Naive thymus-derived CD4-positive, alpha-beta T cell (primary cell): ENCODE measurements at places on chromosomes 5 and 9. TPM values are rescaled to one million over a fixed set of nuclear protein-coding genes. Genes with fewer than 3 reads are reported as not detected.
A peak's percentile ranks its signal among the peaks of the same experiment; 100 is the strongest.

The C9orf50 gene
- polyA plus RNA-seq = not detected

GRCh38 chr5:61290791-61291210 is 41.3 kb upstream of the ZSWIM6 start:
- H3K27me3 ChIP-seq = no peaks in the 10 kb centered on the region
- H3K4me1 ChIP-seq = no peaks in the 10 kb centered on the region
- no peak overlapping the region for H3K4me3 ChIP-seq
- DNase-seq = no peak
- no peaks in the 10 kb centered on the region for H3K36me3 ChIP-seq

The FAT2 gene
- polyA plus RNA-seq = not detected

DNA sequence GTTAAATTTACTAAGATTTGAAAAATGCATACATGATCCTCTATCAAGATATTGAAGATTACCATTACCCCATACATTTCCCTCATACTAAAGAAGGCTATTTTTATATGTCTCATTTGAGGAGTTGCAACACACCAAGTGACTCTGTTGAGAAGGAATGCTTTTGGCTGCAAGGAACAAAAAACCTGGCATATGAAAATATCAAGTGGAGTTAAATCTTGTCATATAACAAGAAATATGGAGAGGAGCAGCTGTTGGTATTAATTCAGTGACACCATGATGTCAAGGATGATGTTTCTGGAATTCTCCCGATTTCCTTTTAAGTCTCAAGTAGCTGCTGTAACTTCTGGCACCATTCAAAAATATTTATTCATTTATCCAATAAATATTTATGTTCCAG is 193.8 kb downstream of the CSNK1G3 start:
- no peaks in the 10 kb centered on the region for H3K4me1 ChIP-seq
- H3K4me3 ChIP-seq = no peak overlapping the region
- H3K36me3 ChIP-seq = no peaks in the 10 kb centered on the region
- H3K27me3 ChIP-seq = no peaks in the 10 kb centered on the region
- no peak overlapping the region for H3K27ac ChIP-seq
- DNase-seq = no peak

The PCDHB8 gene
- not detected for polyA plus RNA-seq

The PCDHGB2 gene
- not detected for polyA plus RNA-seq

DNA sequence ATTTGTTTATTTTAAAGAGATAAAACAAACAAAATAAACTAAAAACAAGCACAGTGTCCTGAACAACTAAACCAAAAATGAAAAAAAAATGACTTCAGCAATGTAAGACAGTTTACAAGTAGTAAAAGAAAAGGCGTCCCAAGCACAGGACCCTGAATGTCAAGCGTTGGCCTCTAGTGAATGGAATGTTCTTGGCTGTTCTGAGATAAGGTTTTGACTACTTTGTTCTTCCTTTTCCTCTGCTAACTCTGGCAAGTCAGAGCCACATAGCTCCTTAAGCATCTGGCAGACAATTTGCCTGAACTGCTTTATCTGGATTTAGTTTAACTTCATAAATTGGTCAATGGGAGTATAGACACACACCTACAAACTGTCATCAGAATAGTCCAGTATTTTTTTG is 655.2 kb downstream of the ANXA1 start:
- H3K36me3 ChIP-seq = no peaks in the 10 kb centered on the region
- DNase-seq = no peak
- no peaks in the 10 kb centered on the region for H3K4me1 ChIP-seq
- H3K4me3 ChIP-seq = no peak overlapping the region
- H3K27ac ChIP-seq = no peak overlapping the region
- H3K27me3 ChIP-seq = no peaks in the 10 kb centered on the region

DNA sequence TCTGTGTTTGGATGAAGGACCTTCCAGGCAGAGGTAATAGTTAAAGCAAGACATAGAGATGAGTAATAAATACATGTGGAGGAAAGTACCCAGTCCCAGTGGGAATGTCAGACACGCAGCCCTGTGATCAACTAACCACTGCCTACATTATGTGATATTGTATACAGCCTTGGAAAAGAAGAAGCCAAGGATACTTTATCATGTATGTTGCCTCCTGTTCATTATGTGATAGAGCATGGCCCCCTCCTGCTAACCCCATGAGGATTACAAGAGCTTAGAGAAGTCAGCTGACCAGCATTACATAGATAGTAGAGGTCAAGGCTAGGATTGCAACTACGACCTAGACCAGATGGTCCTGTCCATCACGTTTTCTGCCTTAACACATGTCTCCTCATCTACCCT is 497.0 kb upstream of the TNC start:
- no peaks in the 10 kb centered on the region for H3K27me3 ChIP-seq
- no peak for DNase-seq
- no peaks in the 10 kb centered on the region for H3K36me3 ChIP-seq
- H3K27ac ChIP-seq = no peak overlapping the region

The F2R gene
- polyA plus RNA-seq = 0.43 TPM

GRCh38 chr9:125370786-125371185 is 109.2 kb downstream of the GAPVD1 start:
- no peak overlapping the region for H3K4me3 ChIP-seq
- no peaks in the 10 kb centered on the region for H3K27me3 ChIP-seq
- H3K4me1 ChIP-seq = peaks cover 9% of the 10 kb centered on the region

The SPATA31C1 gene
- not detected for polyA plus RNA-seq

DNA sequence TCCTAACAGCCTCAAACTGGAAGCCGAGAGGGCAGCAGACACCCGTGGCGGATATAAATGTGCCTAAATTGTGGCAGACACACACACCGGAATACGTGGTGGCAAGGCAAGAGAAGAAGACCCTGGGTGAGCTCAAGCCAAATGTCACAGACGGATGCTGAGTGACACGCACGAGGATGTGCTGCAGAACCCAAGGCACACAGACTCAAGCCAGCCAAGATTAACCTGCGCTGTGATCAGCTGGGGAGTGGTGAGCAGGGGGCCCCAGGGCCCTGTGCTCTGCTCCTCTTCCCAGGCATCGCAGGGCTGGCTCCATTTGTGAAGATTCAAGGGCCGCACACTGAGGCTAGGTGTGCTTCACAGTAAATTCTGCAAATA is 16.4 kb downstream of the SEMA4D start:
- H3K27me3 ChIP-seq = no peaks in the 10 kb centered on the region
- peaks cover 82% of the 10 kb centered on the region for H3K4me1 ChIP-seq
- peak overlapping the region; percentile 68 for H3K27ac ChIP-seq
- peaks cover 14% of the 10 kb centered on the region for H3K36me3 ChIP-seq

DNA sequence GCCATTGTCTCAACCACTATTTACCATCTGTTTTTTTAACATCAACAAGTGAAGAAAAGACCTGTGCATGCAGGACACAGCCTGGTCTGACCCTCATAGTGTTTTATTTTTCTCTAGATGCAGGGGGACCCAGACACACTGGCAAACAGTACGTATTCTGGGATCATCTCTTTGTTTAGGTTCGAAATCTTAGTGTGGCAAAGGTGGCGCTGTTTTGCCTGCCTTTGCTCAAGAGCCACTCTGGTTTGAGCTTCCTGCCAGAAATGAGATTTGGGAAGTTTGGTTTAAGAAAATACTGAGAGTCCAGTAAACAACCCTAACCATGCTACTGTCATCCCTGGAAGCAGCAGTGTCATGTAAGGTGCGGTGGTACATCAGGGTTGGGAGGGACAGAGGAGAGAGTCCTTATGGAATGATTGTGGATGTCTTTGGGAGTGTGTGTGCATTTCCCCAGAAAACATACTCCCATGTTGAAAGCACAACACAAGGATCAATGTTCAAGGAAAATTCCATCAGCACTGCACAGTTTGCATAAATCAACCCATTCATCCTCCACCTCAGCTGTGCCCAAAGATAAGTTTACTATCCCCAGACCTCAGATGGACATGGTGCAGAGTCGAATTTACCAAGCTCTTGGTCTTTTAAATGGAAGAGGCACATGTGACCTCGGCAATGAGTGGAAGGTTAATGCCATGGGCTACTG is 34.0 kb upstream of the FLT4 start:
- H3K4me1 ChIP-seq = peaks cover 48% of the 10 kb centered on the region
- H3K27ac ChIP-seq = peak overlapping the region; percentile 46
- no peaks in the 10 kb centered on the region for H3K36me3 ChIP-seq
- no peaks in the 10 kb centered on the region for H3K27me3 ChIP-seq
- no peak overlapping the region for H3K4me3 ChIP-seq
- DNase-seq = no peak

DNA sequence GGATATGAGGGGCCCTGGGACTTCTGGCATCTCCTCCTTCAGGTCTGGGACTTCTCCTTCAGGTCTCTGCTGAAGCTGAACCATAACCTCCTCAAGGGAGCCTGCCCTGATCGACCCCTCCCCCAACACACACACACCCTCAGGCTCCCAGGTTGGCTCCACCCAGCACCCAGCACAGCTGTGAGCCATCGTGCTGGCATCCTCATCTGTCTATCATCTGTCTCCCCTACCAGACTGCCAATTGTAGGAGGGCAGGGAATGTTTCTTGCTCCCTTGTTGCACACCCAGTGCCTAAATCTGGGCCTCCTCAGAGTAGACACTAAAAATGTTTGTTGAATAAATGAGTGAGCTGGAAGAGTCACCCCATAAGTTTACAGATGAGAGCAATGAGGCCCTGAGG is 71.4 kb downstream of the LRSAM1 start:
- H3K4me1 ChIP-seq = no peaks in the 10 kb centered on the region
- no peaks in the 10 kb centered on the region for H3K36me3 ChIP-seq
- no peak for DNase-seq
- H3K27me3 ChIP-seq = no peaks in the 10 kb centered on the region

DNA sequence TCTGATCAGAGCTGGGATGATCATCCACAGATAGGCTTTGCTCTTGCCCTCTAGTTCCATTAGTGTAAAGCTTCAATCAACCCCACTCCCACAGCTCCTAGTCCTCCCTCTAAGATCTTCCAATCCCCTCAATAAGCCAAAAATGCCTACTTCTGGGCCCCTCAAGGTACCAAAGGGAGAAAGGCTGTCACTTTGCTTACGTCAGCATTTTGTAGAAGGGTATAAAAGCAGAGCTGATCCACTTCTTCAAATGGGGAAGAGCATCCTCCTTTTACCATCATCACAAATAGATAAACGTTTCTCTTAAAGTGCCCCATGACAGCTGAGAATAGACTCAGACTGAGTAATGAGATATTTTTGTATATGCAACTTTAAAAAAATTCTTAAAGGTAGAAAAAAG is 13.1 kb upstream of the ADGRV1 start:
- H3K27ac ChIP-seq = no peak overlapping the region
- no peaks in the 10 kb centered on the region for H3K4me1 ChIP-seq
- H3K36me3 ChIP-seq = no peaks in the 10 kb centered on the region
- no peak for DNase-seq

The GAS1 gene
- 0.18 TPM for polyA plus RNA-seq

DNA sequence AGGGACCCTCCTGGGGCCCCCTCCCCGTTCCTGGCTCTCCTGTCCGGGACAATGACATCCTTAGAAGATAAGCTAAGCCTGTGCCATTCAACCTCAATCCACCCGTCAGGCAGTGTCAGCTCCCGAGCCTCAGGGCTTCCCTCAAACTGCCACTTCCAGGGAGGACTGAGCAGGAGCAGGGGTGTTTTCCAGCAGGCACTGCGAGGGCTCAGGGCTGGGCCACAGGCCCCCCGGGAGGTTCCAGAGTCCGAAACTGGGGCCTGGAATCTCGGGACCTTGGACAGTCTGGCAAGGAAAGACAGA is 26.2 kb downstream of the LHX3 start:
- no peak overlapping the region for H3K4me3 ChIP-seq
- no peak for DNase-seq
- H3K36me3 ChIP-seq = no peaks in the 10 kb centered on the region

- no peak overlapping the region for H3K4me3 ChIP-seq
- DNase-seq = no peak
- no peaks in the 10 kb centered on the region for H3K36me3 ChIP-seq
- H3K4me1 ChIP-seq = no peaks in the 10 kb centered on the region
- H3K27me3 ChIP-seq = no peaks in the 10 kb centered on the region
- no peak overlapping the region for H3K27ac ChIP-seq
Observed at GRCh38 chr5:78058625-78059024, 235.9 kb downstream of the AP3B1 start.
